ENCODE measurements at places on chromosomes 11 and 22. TPM values are rescaled to one million over a fixed set of nuclear protein-coding genes. Genes with fewer than 3 reads are reported as not detected.

The OR4C6 gene
- total RNA-seq = not detected

The GTPBP1 gene
- 28.1 TPM for total RNA-seq

The KRTAP5-2 gene
- total RNA-seq = not detected

The ENTHD1 gene
- total RNA-seq = not detected

The INS gene
- total RNA-seq = not detected

The MS4A12 gene
- total RNA-seq = not detected

The RAG2 gene
- total RNA-seq = not detected

The UCP3 gene
- total RNA-seq = 0.50 TPM

The CD82 gene
- total RNA-seq = 51.3 TPM

The OR51B2 gene
- not detected for total RNA-seq

DNA sequence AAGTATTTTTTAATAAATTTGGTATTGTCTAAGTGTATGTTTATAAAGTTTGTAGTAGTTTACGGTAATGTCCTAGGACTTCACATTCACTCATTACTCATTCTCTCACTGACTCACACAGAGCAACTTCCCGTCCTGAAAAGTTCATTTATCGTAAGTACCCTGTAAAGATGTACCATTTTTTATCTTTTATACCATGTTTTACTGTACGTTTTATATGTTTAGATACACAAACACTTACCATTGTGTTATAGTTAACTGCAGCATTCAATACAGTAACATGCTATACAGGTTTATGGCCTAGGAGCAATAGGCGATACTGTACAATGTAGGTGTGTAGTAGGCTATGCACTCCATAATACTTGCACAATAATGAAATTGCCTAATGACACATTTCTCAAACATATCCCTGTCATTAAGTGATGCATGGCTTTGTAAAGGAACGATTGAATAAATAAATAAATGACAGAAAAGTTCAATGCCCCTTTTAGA is 12.5 kb upstream of the CARD18 start:
- DNase-seq = no peak
- no peak overlapping the region for H3K27ac ChIP-seq
- H3K36me3 ChIP-seq = no peaks in the 10 kb centered on the region

DNA sequence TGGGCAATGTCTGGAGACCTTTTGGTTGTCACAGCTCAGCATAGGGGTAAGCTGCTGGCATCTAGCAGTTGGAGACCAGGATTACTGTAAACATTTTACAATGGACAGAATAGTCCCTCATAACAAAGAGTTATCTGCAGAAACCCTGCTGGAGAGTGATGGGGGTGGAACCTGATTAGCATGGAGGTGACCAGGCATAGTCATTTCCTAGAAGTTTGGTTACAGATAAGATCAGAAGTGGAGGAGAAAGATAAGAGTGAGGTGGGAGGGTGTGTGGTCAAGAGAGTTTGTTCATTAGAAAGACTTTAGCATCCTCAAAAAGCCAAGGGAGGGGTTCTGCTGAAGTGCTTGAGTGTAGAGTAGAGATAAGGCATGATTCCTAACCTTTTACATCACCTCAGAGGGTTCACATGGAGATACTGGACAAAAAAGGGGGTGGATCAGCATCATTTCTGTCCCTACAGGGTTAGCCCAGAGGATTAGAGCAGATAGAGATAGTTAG is 38.8 kb downstream of the PRDM11 start:
- no peak for DNase-seq
- H3K27ac ChIP-seq = no peak overlapping the region
- H3K36me3 ChIP-seq = peaks cover 32% of the 10 kb centered on the region
- no peak overlapping the region for H3K4me3 ChIP-seq
- H3K27me3 ChIP-seq = peaks cover 7% of the 10 kb centered on the region

GRCh38 chr22:48976556-48977535 is 850.8 kb downstream of the BRD1 start:
- no peak overlapping the region for H3K27ac ChIP-seq
- no peak overlapping the region for H3K4me3 ChIP-seq
- H3K36me3 ChIP-seq = no peaks in the 10 kb centered on the region
- H3K4me1 ChIP-seq = no peaks in the 10 kb centered on the region
- DNase-seq = no peak
- H3K27me3 ChIP-seq = peaks cover 1% of the 10 kb centered on the region

- no peak for DNase-seq
- H3K27me3 ChIP-seq = no peaks in the 10 kb centered on the region
- no peak overlapping the region for H3K4me3 ChIP-seq
Observed at GRCh38 chr11:86034710-86035109, 34.2 kb downstream of the PICALM start.

- no peak overlapping the region for H3K4me3 ChIP-seq
- H3K27me3 ChIP-seq = no peaks in the 10 kb centered on the region
Observed at GRCh38 chr22:31323578-31324550, 22.3 kb downstream of the PATZ1 start.

DNA sequence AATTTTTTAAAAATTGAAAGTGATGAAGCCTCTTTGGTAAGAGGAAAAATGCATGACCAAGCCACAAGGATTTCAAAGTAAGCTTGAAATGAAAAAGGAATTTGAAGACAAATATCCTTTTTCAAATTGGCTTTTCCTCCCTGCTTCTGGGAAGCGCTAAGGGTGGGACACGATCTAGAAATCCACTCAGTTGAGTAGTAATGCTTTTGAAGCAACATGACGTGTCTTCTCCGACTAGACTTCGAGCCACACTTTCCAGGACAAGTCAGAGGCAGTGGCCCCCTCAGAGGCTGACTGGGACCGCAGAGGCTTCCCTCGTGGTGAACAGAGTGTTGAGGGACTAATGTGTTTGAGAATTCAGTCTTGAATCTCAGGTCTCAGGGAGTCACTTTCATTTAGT is 39.8 kb downstream of the KREMEN1 start:
- H3K4me1 ChIP-seq = no peaks in the 10 kb centered on the region
- DNase-seq = no peak
- H3K27ac ChIP-seq = no peak overlapping the region
- no peak overlapping the region for H3K4me3 ChIP-seq

DNA sequence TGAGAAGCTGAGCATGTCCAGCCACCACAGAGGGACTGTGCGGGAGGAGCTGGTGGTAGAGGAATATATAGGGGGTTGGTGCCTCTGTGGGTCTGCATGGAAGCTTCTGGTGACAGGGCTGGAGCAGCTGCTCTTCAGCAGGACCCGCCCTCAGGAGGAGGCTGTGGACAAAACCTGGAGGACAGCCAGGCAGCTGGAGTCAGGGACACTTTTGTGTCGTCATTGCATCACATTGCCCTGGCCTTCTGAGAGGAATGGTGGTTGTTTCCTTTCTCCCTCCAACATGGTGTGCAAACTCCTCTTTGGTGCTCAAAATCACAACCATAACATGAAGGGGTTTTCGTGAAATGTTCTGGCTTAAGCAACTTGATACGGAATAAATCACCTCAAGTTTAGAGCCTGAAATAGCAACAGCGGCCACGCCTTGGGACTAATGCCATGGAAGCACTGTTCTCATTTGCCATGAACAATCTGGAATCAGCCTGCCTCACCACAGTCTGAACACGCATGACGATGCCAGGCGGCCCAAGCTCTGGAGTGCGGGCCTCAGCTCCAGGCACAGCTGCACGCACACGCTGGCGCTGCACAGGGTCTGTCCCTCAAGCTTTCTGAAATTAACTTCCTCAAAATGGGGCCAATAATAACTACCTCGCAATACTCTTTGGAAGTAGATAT is 17.1 kb upstream of the CSRP3 start:
- no peak overlapping the region for H3K4me3 ChIP-seq
- H3K27ac ChIP-seq = peak overlapping the region; percentile 85
- peaks cover 10% of the 10 kb centered on the region for H3K4me1 ChIP-seq

DNA sequence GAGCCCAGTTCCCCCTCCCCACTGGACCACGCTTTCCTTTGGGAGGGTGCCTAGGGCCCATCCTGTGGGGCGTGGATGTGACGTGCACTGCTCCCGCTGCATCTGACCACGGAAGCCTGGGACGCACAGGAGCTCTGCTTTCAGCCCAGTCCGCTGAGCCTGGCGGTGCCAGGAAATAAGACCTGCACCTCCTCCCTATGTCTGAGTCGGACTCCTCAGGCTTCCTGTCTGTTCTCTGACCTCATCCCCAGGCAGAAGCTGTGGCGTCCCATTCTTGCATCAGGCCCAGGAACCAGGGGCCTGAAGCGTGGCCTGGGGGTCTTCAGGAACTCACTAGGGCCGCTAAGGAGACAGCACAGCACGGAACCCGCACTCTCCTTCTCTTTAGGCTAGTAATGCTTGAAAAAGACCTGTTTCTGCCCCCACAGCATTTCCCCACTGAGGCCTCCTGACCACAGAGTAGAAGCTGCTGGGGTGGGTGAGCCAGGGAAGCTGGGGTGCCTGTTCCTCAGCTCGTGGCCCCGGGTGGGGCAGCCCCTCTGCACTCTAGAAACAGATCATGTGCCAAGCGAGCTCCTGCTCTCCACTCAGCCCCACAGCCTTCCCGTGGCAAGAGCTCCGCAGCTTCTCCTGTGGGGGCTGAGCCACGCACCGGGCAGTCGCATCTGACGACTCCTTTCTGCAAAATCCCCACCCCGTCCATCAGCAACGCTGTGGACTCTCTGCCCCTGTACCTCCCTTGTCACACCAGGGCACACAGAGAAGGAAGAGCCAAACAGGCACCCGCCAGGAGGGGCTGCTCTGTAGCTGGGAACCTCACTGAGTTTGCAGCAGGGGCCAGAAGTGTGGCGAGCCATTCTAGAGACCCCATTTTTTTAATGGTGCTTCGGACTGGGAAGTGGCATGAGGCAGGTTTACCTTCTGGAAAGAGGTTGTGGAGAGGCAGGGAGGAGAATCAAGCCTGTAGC is 22.6 kb downstream of the MOV10L1 start:
- peak overlapping the region; percentile 68 for H3K27ac ChIP-seq
- peak; percentile 36 for DNase-seq
- H3K27me3 ChIP-seq = no peaks in the 10 kb centered on the region
- no peak overlapping the region for H3K4me3 ChIP-seq
- no peaks in the 10 kb centered on the region for H3K36me3 ChIP-seq

- no peaks in the 10 kb centered on the region for H3K27me3 ChIP-seq
- peaks cover 14% of the 10 kb centered on the region for H3K4me1 ChIP-seq
- H3K4me3 ChIP-seq = no peak overlapping the region
- no peaks in the 10 kb centered on the region for H3K36me3 ChIP-seq
Observed at GRCh38 chr11:16484434-16484833, 128.1 kb upstream of the SOX6 start.

DNA sequence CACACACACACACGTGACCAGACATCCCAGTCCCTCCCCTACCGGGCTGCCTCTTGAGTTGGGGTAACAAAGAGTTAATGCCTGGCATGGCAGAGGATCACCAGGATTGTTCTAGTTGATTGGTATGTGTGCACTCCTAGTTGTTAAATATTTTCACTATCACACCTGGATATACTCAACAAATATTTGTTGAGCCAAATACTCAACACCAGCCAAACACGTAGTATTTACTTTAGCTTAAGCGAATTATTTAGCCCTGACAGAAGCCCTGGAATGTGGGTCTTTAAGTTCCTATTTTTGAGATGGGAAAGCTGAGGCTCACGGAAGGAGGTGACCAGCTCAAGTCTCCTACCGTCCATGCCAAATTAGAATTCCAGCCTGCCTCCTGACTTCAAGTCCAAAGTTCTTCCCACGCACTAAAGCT is 10.5 kb downstream of the CD3E start:
- no peak for DNase-seq
- H3K4me1 ChIP-seq = peaks cover 51% of the 10 kb centered on the region
- H3K27me3 ChIP-seq = peaks cover 29% of the 10 kb centered on the region
- no peak overlapping the region for H3K27ac ChIP-seq

GRCh38 chr22:17916226-17916889 is 108.0 kb downstream of the MICAL3 start:
- no peak overlapping the region for H3K4me3 ChIP-seq
- no peak for DNase-seq
- H3K4me1 ChIP-seq = peaks cover 24% of the 10 kb centered on the region
- H3K27me3 ChIP-seq = no peaks in the 10 kb centered on the region
- peak overlapping the region; percentile 94 for H3K27ac ChIP-seq

- no peaks in the 10 kb centered on the region for H3K36me3 ChIP-seq
- no peak overlapping the region for H3K4me3 ChIP-seq
- no peaks in the 10 kb centered on the region for H3K4me1 ChIP-seq
Observed at GRCh38 chr11:28049338-28050216, 58.4 kb downstream of the KIF18A start.

DNA sequence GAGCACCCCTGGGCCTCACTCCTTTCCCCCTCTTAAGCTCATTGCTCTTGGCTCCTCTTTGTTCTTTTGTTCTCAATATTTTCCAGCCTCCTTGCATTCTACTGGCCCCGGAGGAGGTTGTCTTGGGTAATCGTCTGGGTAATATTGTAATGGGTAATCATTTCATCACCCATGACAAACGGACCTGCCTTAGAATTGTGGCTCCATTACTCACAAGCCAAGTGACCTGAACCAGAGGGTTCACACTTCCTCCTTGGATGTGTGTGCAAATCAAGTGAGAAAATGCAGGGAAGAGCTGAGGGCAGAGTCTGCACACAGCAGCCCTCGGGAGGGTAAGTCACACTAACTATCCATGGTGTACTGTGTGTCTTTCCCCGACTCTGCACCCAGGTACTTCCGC is 305.0 kb downstream of the BUD13 start:
- H3K4me1 ChIP-seq = peaks cover 4% of the 10 kb centered on the region
- peaks cover 6% of the 10 kb centered on the region for H3K27me3 ChIP-seq
- no peak for DNase-seq
- H3K36me3 ChIP-seq = no peaks in the 10 kb centered on the region
- no peak overlapping the region for H3K4me3 ChIP-seq
- no peak overlapping the region for H3K27ac ChIP-seq

DNA sequence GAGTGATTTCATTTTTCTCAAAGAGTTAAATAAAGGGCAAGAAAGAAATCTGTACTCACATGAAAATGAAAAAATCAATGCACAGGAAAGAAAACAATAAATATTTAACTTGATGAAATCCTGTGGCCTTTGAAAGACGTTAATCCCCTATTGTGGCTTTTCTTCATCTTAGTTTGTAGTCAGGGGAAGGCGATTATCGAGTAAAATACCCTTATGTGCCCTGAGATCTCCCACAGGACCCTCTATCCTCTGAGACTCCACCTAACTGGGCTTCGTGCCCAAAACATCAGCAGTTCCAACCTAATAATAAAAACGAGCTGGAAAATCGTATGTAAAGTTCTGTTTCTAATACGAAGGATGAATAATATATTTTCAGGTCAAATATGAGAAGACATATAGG is 208.2 kb upstream of the ZC3H12C start:
- no peaks in the 10 kb centered on the region for H3K4me1 ChIP-seq
- no peak for DNase-seq
- no peak overlapping the region for H3K27ac ChIP-seq
- no peak overlapping the region for H3K4me3 ChIP-seq
- H3K27me3 ChIP-seq = no peaks in the 10 kb centered on the region
- no peaks in the 10 kb centered on the region for H3K36me3 ChIP-seq

GRCh38 chr11:126305699-126306098 is 1.8 kb downstream of the DCPS start:
- DNase-seq = no peak
- H3K27me3 ChIP-seq = no peaks in the 10 kb centered on the region
- H3K36me3 ChIP-seq = peaks cover 26% of the 10 kb centered on the region

- H3K27ac ChIP-seq = no peak overlapping the region
- H3K27me3 ChIP-seq = no peaks in the 10 kb centered on the region
- no peak overlapping the region for H3K4me3 ChIP-seq
Observed at GRCh38 chr11:69369945-69370344, 76.0 kb downstream of the MYEOV start.
